ENCODE measurements at places on chromosomes 2 and 18. TPM values are rescaled to one million over a fixed set of nuclear protein-coding genes. Genes with fewer than 3 reads are reported as not detected.

DNA sequence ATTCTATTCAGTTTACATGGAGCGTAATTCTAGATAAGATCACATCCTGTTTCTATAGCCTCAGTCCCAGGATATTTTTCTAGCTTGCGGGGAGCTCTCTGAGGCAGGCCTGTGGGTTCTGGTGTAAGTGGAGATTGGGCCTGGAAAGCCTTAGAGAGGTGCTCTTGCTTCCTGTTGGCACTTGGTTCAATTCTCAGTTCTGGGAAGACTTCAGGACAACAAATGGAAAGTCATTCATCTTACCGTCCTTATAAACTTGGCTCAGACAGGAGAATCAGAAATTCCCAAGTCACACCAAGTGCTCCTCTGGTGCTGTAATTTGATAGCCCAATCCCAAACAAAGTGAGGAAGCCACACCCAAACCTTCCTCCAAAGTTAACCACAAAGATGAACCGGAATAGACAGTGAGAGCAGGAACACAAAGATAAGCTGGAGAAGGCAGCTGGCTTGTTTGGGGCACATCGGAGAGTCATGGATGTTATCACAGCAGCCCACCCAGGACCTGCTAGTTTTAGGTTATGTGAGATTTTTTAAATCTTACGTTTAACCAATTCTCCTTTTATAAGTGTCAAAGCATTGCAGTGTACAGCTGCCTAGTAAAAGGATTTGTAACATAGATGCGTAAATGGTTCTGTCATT is 144.3 kb upstream of the MAP3K20 start:
- no peak for DNase-seq

AMER3 gene
- total RNA-seq: not detected

AKAIN1 gene
- not detected for total RNA-seq

HOXD3 gene
- total RNA-seq: not detected

GRCh38 chr2:96530474-96531357 is 5.8 kb upstream of the ARID5A start:
- peak; percentile 64 for DNase-seq

DNA sequence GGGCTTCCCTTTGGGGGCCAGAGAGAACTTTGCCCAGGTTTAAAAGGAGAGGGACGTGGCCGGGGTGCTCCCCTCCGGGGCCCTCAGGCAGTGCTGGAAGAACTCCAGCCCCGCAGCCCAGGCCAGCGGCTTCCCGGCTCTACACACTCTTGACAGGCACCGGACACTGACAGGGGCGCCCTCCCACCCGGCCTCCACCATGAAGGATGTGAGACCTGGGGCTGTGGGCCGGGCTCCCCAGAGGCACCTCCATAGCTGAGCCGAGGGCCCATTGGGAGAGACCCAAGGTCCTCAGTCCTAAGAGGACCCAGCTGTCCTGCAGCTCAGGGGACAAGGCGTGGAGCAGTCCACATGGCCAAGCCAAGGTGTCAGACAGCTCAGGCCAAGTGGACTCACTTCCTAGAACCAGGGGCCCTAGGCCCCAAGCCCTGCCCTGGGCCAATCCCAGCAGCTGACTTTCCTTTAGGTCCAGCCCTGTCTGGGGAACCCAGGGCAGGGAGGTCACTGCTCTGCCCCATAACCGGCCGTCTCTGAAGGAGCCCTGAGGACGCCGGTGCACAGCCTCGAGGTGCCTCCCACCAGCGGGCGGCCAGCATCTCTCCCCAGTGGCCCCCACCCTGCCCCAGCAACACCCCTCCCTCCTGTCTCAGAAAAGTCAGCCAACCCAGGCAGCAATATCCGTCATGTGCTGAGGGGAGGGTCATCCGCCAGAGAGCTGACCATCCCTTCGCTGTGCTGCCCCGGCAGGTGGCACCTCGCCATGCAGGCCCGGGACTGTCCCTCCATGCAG is 51.8 kb downstream of the BIN1 start:
- no peak for DNase-seq

DNA sequence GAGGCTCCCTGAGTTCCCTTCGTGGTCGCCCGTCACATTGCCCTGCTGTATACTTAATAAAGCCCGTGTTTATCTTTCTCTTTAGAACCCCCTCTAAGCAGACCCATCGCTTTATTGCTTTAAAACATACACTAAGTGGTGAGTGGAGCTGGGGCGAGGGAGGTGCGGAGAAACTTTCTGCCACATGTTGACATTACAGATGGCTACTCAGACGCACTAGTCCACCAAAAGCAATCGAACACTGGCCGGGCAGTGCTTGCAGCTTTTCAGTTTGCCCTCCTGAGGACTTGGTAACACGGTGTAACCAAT is 859 bp upstream of the COLEC12 start:
- no peak for DNase-seq

- DNase-seq: peak; percentile 62
Measured at GRCh38 chr18:63511285-63511684, 30.9 kb upstream of the SERPINB12 start.

DNA sequence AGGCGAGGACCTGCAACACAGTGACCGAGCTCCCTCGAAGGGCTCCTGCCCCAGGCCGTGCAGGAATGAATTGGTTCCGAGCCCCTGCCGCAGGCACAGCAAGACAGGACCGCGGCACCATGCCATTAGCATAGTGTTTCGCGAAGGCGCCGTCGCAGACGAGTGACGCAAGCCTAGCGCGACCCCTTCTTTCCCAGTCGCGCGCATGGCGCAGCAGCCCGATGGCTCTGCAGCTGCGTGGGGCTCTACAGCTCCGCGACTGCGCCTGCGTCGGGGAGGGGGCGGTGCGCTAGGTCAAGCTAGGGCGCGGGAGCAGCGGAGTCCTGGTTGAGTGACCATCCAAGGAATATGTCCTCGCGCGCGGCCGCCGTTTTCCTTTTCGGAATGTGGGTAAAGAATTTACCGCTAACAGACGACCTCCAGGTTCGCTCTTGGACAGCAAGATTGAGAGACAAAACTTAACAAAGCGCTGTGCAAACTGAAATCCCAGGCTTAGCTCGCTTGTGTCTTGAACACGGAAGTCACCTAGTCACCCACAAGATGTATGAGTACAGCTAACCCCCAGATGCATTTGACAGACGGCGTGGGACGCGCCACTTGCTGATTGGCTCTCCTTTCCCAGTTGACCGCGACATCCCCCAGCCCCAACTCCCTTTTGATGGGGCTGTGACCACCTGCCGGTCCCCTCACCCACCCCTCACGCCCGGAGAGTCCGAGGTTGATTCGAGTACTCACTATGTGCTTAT is at the start of gene TRMT61B:
TRMT61B (minus strand) TSS at position 164 of the 746 bp plus-strand sequence; CDS start at position 132, 32 bp downstream.
- peak; percentile 100 for DNase-seq

GRCh38 chr2:127388423-127389164 is 819 bp upstream of the MAP3K2 start:
- DNase-seq: no peak

GRCh38 chr2:71721362-71721665 is 268.0 kb downstream of the DYSF start:
- no peak for DNase-seq

- DNase-seq: no peak
Measured at GRCh38 chr2:37614061-37614738, 57.2 kb downstream of the CDC42EP3 start.

DNA sequence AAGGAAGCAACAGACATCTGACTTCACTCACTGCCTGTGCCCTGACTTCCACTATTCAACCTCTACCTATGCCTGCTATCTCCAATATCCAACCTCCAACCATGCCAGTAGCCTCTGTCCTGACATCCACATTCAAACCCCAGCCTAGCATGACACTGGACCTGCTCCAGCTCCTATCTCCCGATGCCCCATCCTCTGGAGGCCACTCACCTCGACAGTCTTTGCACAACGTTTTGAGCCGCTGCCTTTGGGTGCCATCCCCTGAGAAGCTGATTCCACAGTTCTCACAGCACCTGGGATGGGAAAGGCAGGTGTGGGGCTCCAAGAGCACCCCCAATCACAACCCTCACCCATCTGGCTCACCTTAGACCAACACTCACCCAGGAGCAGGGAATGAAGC is 4.9 kb downstream of the MBD1 start:
- peak; percentile 50 for DNase-seq

CLEC4F gene
- total RNA-seq: not detected

- DNase-seq: no peak
Measured at GRCh38 chr2:127565261-127566138, 30.0 kb downstream of the MYO7B start.

DNA sequence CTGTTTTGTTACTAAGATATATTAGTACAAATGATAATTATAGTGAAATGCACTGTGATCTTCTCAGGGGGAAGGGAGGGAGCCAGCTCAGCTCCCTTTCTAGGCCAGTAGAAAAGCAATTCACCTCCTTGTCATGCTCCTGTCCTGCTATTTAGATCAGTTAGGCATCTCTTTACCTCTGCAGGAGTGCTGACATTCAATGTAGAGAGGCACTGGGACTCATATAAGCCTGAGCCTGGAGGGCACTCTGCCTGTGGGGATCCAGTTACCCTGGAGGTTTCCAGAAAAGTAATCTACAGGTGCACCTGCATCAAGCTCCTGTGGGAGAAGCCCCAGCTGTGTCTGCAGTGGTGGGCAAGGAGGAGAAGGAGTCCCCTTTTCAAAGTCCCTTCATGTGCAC is 277.0 kb downstream of the CPS1 start:
- DNase-seq: no peak

GRCh38 chr2:119649364-119649917 is 29.6 kb upstream of the TMEM177 start:
- DNase-seq: no peak

DNA sequence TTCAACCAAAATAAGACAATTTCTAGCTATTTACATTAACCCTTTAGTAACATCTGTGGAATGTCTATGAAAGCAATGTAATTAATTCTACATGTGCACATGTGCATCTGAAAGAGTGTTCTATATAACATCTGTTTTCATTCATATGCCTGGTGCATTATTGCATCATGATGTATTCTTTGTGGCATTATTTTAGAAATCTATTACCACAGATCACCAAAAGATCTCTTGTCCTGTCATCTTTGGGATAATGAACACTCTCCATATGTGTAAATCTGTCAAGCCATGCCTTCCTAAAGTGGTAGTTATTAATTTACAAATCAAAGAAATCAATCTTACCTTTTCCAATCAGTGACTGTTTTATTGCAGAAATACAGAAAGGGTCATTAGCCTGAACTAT is 86.9 kb downstream of the TRIB2 start:
- no peak for DNase-seq

HOXD13 gene
- total RNA-seq: not detected

DNA sequence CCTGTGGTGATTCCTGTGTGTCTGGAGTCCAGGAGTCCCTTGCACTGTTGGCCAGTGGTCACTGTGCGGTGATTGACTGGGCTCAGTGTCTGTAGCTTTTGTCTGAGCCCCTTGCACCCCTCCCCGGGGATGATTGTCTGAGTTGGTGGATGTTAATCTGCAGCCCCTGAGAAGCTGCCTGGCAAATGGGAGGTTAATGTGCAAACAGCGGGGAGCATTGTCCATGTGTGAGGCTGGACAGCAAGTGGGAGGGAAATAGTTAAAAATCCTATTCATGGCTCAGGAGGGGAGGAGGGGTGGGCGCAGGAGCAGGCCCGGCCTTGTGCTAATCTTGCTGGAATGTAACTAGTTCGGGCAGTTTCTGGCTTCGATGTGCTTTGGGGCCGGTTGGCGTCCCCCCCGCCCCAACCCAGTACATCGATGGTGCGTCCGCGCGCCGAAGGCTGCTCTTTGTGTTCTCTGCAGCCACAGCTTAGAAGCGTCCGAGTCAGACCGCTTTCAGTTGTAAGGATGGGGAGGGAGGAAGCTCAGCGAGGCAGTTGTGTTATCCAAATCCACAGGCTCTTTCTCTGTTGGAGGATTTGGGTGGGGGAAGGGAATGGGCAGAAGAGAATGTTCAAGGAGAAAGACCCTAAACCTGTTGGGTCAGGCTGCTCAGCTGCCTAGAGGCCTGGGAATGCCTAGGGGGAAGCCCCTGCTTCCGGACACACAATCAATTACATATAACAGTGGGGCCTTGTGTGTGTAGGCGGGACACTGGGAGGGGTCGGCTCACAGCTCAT is 71.8 kb downstream of the TGOLN2 start:
- DNase-seq: no peak

TACR1 gene
- total RNA-seq: not detected

RTKN gene
- 2.2 TPM for total RNA-seq

LINC00305 gene
- total RNA-seq: not detected

DNA sequence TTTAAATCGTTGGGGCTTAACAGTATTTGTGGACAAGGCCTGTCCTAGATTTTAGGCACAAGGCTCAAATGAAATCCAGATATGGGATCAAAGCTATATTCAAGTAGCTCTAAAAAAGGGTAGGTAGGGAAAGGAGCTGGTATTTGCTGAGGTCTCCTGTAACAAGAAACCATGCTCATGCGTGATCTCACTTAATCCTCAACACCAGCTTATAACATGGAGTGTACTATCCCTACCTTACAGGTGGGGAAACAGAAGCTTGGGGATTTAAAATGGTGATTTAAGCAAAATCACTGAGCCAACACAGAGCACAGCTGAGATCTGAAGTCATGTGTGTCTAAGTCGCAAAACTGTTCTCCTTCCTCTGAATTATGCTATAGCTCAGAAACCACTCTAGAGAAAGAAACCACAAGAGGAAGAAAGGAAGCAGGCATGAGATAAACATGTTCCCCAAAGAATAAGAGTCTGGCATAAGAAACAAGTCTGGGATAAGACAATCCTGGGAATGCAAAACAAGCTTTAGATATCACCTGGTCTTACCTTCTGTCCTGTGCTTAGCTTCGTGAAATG is 43.1 kb downstream of the CYRIA start:
- DNase-seq: no peak

GRCh38 chr2:175728032-175728431 is 274.0 kb downstream of the LNPK start:
- no peak for DNase-seq

DNA sequence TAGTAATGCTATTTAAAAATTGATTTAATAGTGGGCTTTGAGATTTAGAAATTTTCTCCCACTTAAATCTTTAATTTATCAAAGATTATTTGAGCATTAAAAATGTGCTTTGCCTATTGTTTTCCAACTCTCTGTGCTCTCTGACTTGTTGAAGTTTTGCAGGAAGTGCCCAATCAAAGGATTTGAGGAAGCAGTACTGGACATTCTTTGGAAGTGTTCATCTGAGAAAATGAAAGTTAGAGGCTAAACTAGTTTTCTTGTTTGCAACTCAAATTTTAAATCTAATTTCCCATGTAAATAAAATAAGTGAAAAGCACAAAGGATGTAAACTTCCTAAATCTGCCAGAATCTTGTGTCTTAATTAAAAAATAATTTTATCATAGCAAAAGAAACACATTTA is 89.1 kb downstream of the CAMKMT start:
- DNase-seq: no peak

TMEM18 gene
- total RNA-seq: 21.5 TPM

UGT1A8 gene
- not detected for total RNA-seq

- no peak for DNase-seq
Measured at GRCh38 chr2:100960688-100961087, 41.4 kb upstream of the RPL31 start.

GRCh38 chr18:42183746-42184145 is 228.7 kb downstream of the PIK3C3 start:
- no peak for DNase-seq

RAB12 gene
- 20.2 TPM for total RNA-seq

DNA sequence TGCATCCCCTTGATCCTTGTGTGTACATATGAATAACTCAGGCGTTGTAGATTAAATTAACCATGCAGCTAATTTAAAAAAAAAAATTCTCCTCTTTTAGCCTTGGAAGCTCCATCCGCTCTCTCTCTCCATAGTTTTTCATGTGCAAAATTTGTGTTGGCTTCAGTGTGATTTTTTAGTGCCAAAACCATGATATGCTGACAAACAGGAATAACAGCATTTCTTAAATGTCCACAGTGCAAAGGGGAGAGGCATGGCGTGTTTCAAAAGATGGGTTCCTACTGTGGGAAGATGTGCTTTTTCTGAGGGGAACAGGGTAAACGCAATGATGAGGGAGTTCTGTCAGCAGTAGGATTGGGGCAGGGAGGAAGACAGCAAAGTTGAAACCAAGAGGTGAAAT is 247.0 kb downstream of the ICOS start:
- no peak for DNase-seq

Data from activated CD4-positive, alpha-beta T cell treated with anti-CD3 and anti-CD28 coated beads, Interleukin-2, amount 10 ng/mL, durations not matched to agents 24 days and 14 days (primary cell).